ENCODE measurements at places on chromosomes 13 and 19. TPM values are rescaled to one million over a fixed set of nuclear protein-coding genes. Genes with fewer than 3 reads are reported as not detected.

PROSER1 gene
- 31.3 TPM for total RNA-seq

PROZ gene
- not detected for total RNA-seq

PSG3 gene
- total RNA-seq, result not detected

WDR62 gene
- total RNA-seq, result 5.8 TPM

ZNF440 gene
- total RNA-seq, result 20.2 TPM

CCNA1 gene
- not detected for total RNA-seq

GRCh38 chr19:55549500-55550320, 4.4 kb upstream of the SBK3 start:
- no peaks in the 10 kb centered on the region for H3K4me1 ChIP-seq
- no peaks in the 10 kb centered on the region for H3K36me3 ChIP-seq
- H3K4me3 ChIP-seq, result no peak overlapping the region
- peak overlapping the region; percentile 43 for H3K27ac ChIP-seq
- DNase-seq, result no peak

DNA sequence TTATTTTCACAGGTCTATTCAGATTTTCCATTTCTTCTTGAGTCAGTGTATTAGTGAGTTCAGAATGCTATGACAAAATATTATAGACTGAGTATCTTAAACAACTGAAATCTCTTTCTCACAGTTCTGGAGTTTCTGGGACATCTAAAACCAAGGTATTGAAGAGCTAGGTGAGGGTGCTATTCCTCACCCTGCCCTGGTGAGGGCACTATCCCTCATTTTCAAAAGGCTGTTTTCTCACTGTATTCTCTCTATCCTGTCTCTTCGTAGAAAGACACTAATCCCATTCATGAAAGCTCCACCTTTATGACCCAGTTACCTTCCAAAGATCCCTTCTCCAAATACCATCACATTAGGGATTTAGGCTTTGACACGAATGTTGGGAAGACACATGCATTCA, 1617.1 kb downstream of the PCDH9 start:
- H3K27me3 ChIP-seq, result no peaks in the 10 kb centered on the region
- DNase-seq, result no peak
- H3K4me3 ChIP-seq, result no peak overlapping the region
- no peaks in the 10 kb centered on the region for H3K36me3 ChIP-seq
- H3K4me1 ChIP-seq, result no peaks in the 10 kb centered on the region
- no peak overlapping the region for H3K27ac ChIP-seq

DNA sequence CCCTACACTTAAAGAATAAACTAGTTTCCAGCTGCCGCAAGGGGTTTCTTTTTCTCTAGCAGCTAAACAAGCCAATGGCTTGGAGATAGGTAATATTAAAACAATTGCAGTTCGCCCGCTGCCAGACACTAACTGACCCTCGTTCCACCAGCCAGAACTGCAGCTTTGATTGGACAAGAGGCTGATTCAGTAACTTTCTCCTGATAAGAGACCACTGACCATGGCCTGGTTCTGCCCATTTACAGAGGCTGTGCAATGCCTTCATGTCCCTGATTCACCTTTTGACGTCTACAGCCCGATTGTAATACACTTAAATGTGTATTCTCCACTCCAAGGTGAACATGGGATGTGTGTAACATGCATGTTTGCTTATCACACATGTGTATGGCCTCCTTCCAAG, 12.8 kb upstream of the C19orf12 start:
- no peak overlapping the region for H3K4me3 ChIP-seq
- H3K36me3 ChIP-seq, result no peaks in the 10 kb centered on the region
- no peak overlapping the region for H3K27ac ChIP-seq
- H3K27me3 ChIP-seq, result no peaks in the 10 kb centered on the region

DNA sequence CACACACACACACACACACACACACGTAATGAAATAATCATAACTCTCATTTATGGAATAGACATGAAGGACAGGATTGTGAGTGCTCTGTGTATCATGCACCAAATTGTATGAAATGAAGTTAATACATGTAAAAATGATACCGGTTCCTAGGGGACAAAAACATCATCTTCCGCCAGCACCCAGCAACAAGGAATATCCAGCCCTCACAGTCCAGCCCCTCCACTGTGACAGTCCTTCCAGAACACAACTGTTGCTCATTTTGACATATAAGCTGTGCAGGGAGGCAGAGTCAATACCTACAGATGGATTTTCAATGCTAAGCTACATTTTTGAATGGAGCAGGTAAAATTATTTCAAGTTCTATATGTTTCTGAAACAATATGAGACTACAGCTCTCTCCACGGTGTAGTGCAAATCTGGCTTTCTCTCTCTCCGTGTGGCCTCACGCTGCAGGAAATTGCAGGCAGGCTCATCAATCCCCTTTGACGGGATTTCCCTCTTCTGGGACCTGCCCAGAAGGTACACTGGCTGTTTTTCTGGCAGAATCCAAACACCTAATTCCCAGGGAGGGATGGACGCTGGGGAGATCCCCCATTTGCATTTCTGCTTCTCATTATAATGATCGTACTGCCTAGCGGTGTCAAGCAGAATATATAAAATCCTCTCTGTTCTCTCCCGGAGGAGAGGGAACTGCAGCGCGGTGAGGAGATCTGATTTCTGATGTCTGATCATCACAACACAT, 494.0 kb downstream of the LIG4 start:
- H3K4me1 ChIP-seq, result no peaks in the 10 kb centered on the region
- H3K36me3 ChIP-seq, result no peaks in the 10 kb centered on the region
- H3K27me3 ChIP-seq, result no peaks in the 10 kb centered on the region
- no peak overlapping the region for H3K27ac ChIP-seq
- no peak overlapping the region for H3K4me3 ChIP-seq

- H3K27me3 ChIP-seq, result no peaks in the 10 kb centered on the region
- H3K36me3 ChIP-seq, result no peaks in the 10 kb centered on the region
- DNase-seq, result no peak
- no peak overlapping the region for H3K4me3 ChIP-seq
- H3K27ac ChIP-seq, result no peak overlapping the region
Observed at GRCh38 chr19:57227502-57227901, 3.3 kb upstream of the AURKC start.

DNA sequence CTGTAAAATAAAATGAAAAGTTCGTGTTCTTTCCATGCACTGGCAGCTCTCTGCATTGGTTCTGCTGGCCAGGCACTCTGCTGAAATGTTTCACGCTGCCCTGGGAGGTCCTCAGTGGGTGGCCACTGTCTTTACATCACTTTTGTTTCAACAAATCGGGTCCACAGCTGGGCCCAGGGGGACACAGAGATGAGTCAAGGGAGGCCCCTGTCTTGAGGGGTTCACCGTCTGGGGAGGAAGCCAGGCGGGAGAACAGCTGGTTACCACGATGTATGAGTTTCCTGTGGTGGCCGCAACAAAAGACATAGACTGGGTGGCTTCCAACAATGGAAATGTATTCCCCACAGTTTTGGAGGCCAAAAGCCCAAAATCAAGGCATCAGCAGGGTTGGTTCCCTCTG, 5.1 kb upstream of the KLF2 start:
- no peak overlapping the region for H3K4me3 ChIP-seq
- DNase-seq, result no peak
- no peaks in the 10 kb centered on the region for H3K27me3 ChIP-seq
- H3K4me1 ChIP-seq, result no peaks in the 10 kb centered on the region
- H3K36me3 ChIP-seq, result no peaks in the 10 kb centered on the region
- H3K27ac ChIP-seq, result no peak overlapping the region

GRCh38 chr13:50921706-50922105, 12.1 kb downstream of the RNASEH2B start:
- no peaks in the 10 kb centered on the region for H3K27me3 ChIP-seq
- H3K36me3 ChIP-seq, result no peaks in the 10 kb centered on the region
- no peak overlapping the region for H3K4me3 ChIP-seq
- no peak overlapping the region for H3K27ac ChIP-seq

DNA sequence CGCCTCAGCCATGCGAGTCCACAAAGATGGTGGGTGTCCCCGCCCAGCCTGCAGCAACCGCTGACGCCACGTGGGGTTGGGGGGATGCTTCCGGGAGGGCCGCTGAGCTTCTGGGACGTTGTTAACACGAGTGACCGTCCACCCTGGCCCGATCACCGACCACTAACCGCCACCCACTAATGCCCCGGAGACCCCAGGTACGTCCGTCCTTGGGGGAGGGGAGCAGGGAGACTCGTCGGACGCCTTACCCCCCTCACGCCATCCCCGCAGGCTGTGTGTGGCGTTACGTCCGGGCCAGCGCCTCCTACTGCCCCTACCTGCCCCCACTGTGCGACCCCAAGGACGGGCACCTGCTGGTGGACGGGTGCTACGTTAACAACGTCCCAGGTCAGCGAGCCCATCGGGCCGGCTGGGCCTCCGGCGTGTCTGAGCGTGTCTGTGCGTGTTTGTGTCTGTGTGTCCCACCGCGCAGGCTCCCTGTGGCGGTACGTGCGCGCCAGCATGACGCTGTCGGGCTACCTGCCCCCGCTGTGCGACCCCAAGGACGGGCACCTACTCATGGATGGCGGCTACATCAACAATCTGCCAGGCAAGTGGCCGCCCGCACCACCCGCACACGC, 21.3 kb downstream of the PNPLA6 start:
- no peaks in the 10 kb centered on the region for H3K36me3 ChIP-seq
- no peaks in the 10 kb centered on the region for H3K27me3 ChIP-seq
- H3K4me1 ChIP-seq, result no peaks in the 10 kb centered on the region
- H3K27ac ChIP-seq, result no peak overlapping the region
- DNase-seq, result no peak

DNA sequence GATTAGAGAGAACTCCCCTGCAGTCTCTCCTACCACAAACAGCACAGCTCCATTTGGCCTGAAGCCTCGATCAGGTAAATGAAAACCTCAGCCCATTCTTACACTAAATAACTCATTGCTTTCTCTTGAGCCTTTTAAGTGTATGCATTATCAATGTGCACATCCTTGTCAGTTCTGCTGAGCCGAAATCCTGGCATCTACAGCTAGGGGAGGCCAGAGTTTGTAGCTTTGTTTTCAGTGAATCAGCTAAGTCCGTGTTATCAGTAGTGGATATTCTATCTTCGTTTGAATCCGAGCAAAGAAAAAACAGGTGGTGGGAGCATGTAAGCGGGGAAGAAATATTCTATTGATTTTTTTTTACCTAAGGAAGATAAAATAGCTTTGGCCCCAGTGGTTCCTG, 84.4 kb downstream of the ESD start:
- no peak for DNase-seq
- H3K4me3 ChIP-seq, result no peak overlapping the region
- H3K27ac ChIP-seq, result no peak overlapping the region
- no peaks in the 10 kb centered on the region for H3K36me3 ChIP-seq

- no peaks in the 10 kb centered on the region for H3K36me3 ChIP-seq
- H3K4me3 ChIP-seq, result peak overlapping the region; percentile 78
- H3K27ac ChIP-seq, result peak overlapping the region; percentile 97
- no peak for DNase-seq
- H3K27me3 ChIP-seq, result no peaks in the 10 kb centered on the region
- peaks cover 6% of the 10 kb centered on the region for H3K4me1 ChIP-seq
Observed at GRCh38 chr19:45780146-45780447, 2.2 kb downstream of the DMPK start.

DNA sequence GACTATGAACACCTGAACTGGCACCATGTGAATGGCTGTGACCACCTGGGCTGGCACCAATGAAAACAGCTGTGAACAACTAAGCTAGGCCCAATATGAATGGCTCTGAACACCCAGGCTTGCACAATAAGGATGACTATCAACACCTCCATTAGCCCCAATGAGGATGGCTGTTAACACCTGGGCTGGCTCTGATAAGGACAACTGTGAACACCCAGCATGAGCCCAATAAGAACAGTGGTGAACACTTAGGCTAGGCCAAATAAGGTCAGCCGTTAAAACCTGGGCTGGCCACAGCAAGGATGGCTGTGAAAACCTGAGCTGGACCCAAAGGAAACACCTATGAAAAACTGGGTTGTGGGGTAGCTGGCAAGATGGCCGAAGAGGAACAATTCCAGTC, 1163.1 kb downstream of the UQCRFS1 start:
- H3K4me1 ChIP-seq, result no peaks in the 10 kb centered on the region
- H3K4me3 ChIP-seq, result no peak overlapping the region
- no peaks in the 10 kb centered on the region for H3K36me3 ChIP-seq
- no peaks in the 10 kb centered on the region for H3K27me3 ChIP-seq

DNA sequence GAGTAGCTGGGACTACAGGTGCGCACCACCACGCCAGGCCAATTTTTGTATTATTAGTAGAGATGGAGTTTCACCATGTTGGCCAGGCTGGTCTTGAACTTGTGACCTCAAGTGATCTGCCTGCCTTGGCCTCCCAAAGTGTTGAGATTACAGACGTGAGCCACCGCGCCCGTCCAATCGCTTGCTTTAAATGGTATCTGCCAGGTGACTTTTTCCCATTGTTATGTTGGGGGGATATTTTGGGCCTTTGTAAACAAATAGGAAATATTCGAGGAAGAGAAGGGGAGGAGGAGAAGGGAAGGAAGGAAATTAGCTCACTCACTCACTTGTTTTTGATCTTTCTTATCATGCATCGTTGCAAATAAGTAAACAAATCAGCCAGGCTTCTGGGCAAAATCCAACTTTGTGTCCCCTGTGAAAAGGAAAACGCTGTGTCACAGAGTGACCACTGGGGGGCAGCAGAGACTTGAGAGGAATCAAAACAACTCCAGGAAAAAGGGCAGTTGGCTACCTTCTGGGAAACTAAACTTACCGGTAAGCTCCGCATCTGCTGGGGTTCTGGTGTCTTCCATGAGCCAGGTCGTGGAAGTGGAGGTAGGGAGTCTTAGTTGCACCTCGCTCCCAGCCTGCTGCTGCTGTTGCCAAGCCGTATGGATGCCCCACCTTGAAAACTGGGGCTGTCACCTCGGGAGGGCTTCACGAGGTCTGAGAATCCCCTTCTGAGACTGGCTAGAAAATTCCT, 9.3 kb upstream of the RANBP3 start:
- no peak overlapping the region for H3K27ac ChIP-seq
- no peak overlapping the region for H3K4me3 ChIP-seq
- DNase-seq, result peak; percentile 76

- no peak for DNase-seq
- no peaks in the 10 kb centered on the region for H3K4me1 ChIP-seq
- H3K36me3 ChIP-seq, result no peaks in the 10 kb centered on the region
- no peak overlapping the region for H3K4me3 ChIP-seq
- no peak overlapping the region for H3K27ac ChIP-seq
- H3K27me3 ChIP-seq, result no peaks in the 10 kb centered on the region
Observed at GRCh38 chr13:51978796-51979556, 32.3 kb downstream of the ATP7B start.

DNA sequence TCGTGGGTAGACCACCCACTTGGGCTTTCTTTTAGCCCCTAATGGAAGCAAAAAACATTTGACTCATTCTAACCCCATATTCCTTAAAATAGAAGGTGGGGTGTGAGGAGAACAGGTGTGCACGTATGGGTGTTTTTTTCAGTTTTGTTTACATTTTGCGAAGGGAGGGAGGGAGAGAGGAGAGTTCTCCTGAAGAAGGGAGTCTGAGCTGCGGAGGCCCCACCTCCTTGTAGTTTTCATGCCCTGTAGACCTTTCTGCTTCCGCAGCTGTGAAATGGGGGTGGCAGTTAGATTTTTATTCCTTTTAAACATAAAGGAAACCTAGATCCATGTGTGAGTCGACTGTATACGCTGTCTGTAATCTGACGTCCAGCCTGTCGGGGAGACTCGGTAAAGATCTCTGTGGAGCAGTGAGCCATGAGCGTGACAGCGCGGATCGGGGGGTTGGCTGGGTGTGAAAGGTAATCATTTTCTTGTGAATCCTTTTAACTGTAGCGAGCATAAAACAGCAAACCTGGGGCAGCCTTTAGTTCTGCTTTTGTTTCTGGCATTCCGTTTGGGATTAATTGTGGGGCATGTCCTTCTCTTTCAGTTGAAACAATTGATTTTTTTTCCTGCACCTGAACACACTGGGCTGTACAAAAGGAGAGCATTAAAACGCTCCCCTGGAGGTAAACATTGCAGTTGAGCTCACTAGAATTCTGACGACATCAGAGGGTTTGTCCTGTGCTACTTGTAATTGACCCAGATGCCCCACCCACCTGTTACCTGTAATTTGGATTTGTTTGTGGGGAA, 2.3 kb downstream of the UPF1 start:
- H3K27ac ChIP-seq, result no peak overlapping the region
- peak overlapping the region; percentile 70 for H3K4me3 ChIP-seq
- H3K27me3 ChIP-seq, result no peaks in the 10 kb centered on the region
